ENCODE measurements at places on chromosomes 7 and 10.

GRCh38 chr7:22569586-22570321, 69.8 kb upstream of the STEAP1B start:
- DNase-seq, result no peak

DNA sequence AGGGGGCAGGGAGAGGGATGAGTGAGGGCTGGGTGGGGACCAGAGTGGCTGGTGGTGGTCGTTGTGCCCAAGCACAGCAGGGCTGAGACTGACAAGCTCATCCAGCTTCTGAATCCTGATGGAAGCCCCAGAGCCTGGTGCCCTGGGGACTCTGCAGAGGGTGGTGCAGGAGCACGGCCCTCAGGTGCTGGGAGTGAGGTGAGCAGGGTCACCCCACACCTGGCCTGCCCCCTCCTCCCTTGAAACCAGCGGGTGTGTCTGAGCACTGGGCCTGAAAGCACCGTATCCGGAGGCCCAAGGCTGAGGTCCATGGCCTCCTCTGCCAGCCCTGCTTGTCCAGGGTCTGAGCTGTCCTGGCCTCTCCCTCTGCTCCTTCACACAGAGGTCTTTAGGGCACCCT, 218.2 kb downstream of the ZNF248 start:
- no peak for DNase-seq

GRCh38 chr10:36899652-36900051, 225.7 kb upstream of the ANKRD30A start:
- no peak for DNase-seq

- no peak for DNase-seq
Observed at GRCh38 chr10:69375307-69376151, 41.2 kb downstream of the TACR2 start.

- DNase-seq, result no peak
Observed at GRCh38 chr7:157815706-157816022, 478.9 kb downstream of the DNAJB6 start.

GRCh38 chr10:133159950-133160825, at the start of gene KNDC1:
TSS of gene KNDC1 (plus strand) at chr10:133160219. CDS start at chr10:133160468, 249 bp downstream.
- no peak for DNase-seq

GRCh38 chr10:21740989-21741388, 207.0 kb downstream of the MLLT10 start:
- DNase-seq, result no peak

- no peak for DNase-seq
Observed at GRCh38 chr7:31805209-31805818, 118.3 kb downstream of the PPP1R17 start.

Measured in activated T-cell treated with anti-CD3 and anti-CD28 coated beads for 4 hours (primary cell).